ENCODE measurements at places on chromosomes 3 and 15. TPM values are rescaled to one million over a fixed set of nuclear protein-coding genes. Genes with fewer than 3 reads are reported as not detected.

The C15orf62 gene
- total RNA-seq, result 0.25 TPM

The OXTR gene
- total RNA-seq, result 3.2 TPM

The SOX2 gene
- not detected for total RNA-seq

The TLR9 gene
- not detected for total RNA-seq

The CTXND1 gene
- not detected for total RNA-seq

The PTPRG gene
- 98.6 TPM for total RNA-seq

The A4GNT gene
- not detected for total RNA-seq

The UNC13C gene
- total RNA-seq, result not detected

The SPINK8 gene
- not detected for total RNA-seq

The ZNF106 gene
- total RNA-seq, result 42.9 TPM

The SEMA6D gene
- total RNA-seq, result 3.7 TPM

The PRSS50 gene
- not detected for total RNA-seq

The MORC1 gene
- total RNA-seq, result not detected

The TM4SF18 gene
- 1.2 TPM for total RNA-seq

The TIMP4 gene
- total RNA-seq, result 54.6 TPM

The UROC1 gene
- not detected for total RNA-seq

The TMIE gene
- not detected for total RNA-seq

The PATL2 gene
- 0.10 TPM for total RNA-seq

The TMC3 gene
- total RNA-seq, result not detected

The TGM4 gene
- not detected for total RNA-seq

The UBR1 gene
- total RNA-seq, result 12.5 TPM

The PRR20G gene
- not detected for total RNA-seq

The PLA2G4E gene
- total RNA-seq, result not detected

The CORO2B gene
- 36.8 TPM for total RNA-seq

The FOXP1 gene
- total RNA-seq, result 34.9 TPM

The WHAMM gene
- total RNA-seq, result 6.2 TPM

The PHLDB2 gene
- 35.1 TPM for total RNA-seq

The MINAR1 gene
- total RNA-seq, result 1.00 TPM

The CHRNA5 gene
- total RNA-seq, result 3.5 TPM

The SAMMSON gene
- not detected for total RNA-seq

The STRIT1 gene
- total RNA-seq, result not detected

The CHCHD6 gene
- total RNA-seq, result 6.0 TPM

The SKOR1 gene
- total RNA-seq, result not detected

The RLBP1 gene
- not detected for total RNA-seq

The CLDN18 gene
- not detected for total RNA-seq

The ITGB5 gene
- 199 TPM for total RNA-seq

The MEIS2 gene
- 58.5 TPM for total RNA-seq

The AP3B2 gene
- total RNA-seq, result 1.6 TPM

The AGBL1 gene
- total RNA-seq, result not detected

The ZXDC gene
- 15.4 TPM for total RNA-seq

The GOLGA8J gene
- not detected for total RNA-seq

The IL5RA gene
- not detected for total RNA-seq

The NANOGP8 gene
- not detected for total RNA-seq

The NR2F2 gene
- 35.2 TPM for total RNA-seq

The CLRN1 gene
- total RNA-seq, result not detected

The CD86 gene
- total RNA-seq, result not detected

The CHL1 gene
- total RNA-seq, result 0.15 TPM

The CCDC14 gene
- total RNA-seq, result 9.6 TPM

The EBLN2 gene
- 1.6 TPM for total RNA-seq

The LEO1 gene
- 25.1 TPM for total RNA-seq

The FAM227B gene
- total RNA-seq, result not detected

The SLC12A6 gene
- 12.4 TPM for total RNA-seq

The NPAP1 gene
- not detected for total RNA-seq

The ALDH1L1 gene
- 93.4 TPM for total RNA-seq

The LIPH gene
- 2.3 TPM for total RNA-seq

The WDR93 gene
- total RNA-seq, result not detected

The GATA2 gene
- total RNA-seq, result 5.1 TPM

The SV2B gene
- 0.87 TPM for total RNA-seq
